ENCODE measurements at places on chromosomes 7 and 10.

DNA sequence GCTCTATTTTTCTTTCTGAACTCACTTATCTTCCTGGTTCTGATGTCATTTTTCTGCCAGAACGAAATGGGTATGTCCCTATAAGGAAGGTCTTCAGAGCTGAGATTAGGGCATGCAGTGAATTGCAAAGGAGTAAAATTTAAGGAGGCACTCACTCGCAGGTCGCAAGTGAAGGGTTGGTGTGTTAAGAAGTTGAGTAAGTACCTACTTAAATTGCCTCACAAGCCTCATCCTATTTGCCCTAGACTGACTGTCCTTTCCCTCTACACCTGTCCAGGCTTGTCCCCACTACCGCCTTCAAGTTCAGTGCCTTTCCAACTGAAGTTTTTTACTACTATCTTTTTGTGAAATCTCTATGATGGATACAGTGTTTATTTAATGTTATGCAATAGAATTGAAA is 191.5 kb downstream of the AHR start:
- no peak for DNase-seq

DNA sequence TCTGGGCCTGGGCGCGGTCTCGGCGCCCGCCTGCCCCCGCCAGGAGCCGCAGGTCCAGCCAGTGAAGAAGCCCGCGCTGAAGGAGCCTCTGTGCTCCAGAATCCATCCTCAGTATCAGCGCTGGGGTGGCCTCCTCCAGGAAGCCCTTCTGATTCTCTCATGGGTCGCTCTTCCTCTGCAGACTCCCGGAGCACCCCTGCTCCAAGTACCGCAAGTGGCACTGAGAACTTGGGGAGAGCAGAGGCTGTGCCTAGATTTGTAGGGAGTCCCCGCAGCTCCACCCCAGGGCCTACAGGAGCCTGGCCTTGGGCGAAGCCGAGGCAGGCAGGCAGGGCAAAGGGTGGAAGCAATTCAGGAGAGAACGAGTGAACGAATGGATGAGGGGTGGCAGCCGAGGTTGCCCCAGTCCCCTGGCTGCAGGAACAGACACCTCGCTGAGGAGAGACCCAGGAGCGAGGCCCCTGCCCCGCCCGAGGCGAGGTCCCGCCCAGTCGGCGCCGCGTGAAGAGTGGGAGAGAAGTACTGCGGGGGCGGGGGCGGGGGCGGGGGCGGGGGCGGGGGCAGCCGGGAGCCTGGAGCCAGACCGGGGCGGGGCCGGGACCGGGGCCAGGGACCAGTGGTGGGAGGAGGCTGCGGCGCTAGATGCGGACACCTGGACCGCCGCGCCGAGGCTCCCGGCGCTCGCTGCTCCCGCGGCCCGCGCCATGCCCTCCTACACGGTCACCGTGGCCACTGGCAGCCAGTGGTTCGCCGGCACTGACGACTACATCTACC is at the start of gene ALOX5:
Gene ALOX5 (plus strand): TSS at position 641 of the 774 bp plus-strand sequence. CDS start 64 bp downstream, at position 705.
- peak; percentile 86 for DNase-seq

GRCh38 chr7:158655931-158656441 is 48.6 kb downstream of the NCAPG2 start:
- no peak for DNase-seq

DNA sequence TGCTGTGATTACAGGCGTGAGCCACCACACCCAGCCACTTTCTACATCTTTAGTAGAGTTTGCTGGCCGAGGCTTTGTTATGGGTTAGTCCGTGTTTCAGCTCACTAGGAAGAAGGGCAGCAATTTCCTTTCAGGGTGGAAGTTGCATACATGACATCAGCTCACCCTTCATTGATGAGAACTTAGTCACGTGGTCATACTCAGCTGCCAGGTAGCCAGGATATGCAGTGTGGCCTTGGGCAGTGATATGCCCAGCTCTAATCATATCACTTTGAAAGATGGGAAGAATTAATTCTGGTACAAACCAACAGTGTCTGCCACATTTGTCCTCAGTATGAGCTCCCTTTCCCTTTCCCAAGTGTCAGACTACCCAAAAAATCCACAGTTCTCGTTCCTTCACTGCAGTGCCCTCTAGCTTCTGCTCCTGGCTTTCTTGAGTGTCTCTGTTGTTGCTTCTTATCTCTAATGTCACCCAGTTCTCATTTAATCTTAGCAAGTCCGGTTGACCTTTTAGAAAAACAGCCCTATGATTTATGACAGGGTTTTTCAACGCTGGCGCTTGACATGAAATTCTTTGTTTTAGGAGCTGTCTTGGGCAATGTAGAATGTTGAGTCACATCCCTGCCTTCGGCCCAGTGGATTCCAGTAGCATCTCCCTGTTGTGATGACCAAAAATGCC is 108.7 kb upstream of the ITGB1 start:
- no peak for DNase-seq

DNA sequence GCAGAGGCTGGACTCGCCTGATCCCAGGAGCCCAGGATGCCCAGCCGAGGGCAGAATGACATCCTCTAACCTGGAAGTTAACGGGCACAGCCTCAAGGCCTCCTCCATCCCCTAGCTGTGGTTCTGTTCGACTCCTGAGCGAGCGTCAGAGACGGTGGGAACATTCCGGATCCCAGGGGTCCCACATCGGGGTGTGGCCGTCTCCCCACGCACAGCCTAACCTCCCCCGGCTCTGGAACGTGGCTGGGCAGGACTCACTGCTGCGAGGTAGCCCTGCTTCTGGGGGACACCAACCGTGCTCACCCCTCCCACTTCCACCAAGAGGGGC is 8.4 kb downstream of the FOXL3 start:
- DNase-seq = no peak

- DNase-seq = peak; percentile 62
Observed at GRCh38 chr10:104268405-104268712, 625 bp upstream of the GSTO2 start.

DNA sequence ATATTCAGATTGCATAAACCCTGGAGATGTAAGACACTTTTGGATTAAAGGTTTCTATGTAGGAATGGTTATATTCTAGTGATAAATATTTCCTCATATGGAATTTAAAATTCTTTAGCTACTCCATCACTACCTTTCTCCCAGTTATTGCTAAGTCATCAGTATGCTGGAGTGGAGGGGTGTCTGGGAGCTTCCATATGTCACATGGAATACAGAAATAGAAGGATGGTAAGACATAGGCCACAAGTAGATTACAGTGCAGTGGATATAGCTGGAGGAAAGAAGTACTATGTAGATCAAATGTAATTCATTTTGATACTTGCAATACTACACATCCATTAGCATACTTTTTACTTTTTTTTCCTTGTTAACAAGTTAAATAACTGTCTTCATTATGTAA is 428.4 kb downstream of the ARL4A start:
- no peak for DNase-seq

- DNase-seq = no peak
Observed at GRCh38 chr10:15684768-15685167, 35.0 kb downstream of the ITGA8 start.

DNA sequence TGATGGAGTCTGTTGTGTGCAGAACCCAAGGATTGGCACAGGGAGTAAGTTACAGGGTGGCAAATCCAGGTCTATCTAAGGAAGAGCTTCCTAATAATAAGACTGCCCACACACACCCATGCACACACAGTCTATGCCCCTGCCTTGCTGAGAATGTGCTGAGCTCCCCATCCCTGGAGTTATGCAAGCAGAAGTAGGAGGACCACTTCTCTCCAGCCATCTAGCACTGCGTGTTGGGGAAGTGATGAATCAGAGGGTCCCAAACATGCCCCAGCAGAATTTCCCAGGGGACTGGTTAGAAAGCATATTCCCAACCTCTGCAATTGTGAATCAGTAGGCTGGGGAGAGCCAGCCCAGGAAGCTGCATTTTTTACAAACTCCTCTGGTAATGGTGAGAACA is 117.2 kb downstream of the CDH23 start:
- DNase-seq = no peak

GRCh38 chr7:110573862-110574528 is 516.9 kb upstream of the LRRN3 start:
- DNase-seq = no peak

DNA sequence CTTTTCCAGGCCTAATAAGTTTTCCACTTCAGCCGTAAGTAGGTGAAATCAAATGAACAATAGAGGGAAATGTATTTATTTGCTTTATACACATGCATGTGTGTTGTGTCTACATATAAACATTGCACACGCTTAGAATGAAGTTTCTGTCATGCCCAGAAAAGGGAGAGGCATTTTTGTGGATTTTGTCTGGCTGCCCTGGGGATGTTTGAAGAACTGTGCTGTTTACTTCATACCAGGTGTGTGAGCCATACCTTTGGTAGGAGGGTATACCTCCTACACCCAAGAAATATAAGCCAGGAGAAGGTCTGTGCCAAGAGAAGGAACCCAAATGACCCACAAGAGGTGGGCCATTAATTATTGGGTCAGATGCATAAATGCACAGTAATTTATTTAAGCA is 12.8 kb downstream of the GATAD1 start:
- no peak for DNase-seq

DNA sequence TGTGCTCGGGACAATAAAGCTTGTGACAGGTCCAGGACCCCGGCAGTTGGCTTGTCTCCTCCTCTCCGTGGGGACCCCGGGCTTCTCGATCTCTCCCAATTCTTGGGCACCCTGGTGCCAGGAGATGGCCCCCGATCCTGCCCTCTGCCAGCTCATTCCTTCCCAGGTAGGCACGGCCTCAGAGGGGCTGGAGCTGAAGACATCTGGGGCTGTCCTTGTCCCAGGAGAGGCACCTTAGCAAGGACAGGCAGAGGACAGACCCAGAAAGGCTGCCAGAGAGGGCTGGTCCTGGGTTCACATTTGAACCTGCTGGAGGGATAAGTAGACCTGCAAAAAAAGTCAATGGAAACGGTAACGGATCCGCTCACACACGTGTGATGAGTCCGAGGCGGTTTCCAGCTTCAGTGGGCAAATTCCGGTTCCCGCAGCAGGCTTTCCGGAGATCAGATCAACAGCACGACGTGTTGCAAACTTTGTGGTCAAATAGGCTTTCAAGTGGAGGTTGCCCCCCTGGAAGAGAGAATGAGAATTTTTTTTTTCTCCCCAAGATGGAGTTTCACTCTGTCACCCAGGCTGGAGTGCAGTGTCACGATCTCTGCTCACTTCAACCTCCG is 47.7 kb upstream of the GTF2IRD1 start:
- no peak for DNase-seq

GRCh38 chr10:34580643-34581042 is 234.5 kb downstream of the PARD3 start:
- no peak for DNase-seq

DNA sequence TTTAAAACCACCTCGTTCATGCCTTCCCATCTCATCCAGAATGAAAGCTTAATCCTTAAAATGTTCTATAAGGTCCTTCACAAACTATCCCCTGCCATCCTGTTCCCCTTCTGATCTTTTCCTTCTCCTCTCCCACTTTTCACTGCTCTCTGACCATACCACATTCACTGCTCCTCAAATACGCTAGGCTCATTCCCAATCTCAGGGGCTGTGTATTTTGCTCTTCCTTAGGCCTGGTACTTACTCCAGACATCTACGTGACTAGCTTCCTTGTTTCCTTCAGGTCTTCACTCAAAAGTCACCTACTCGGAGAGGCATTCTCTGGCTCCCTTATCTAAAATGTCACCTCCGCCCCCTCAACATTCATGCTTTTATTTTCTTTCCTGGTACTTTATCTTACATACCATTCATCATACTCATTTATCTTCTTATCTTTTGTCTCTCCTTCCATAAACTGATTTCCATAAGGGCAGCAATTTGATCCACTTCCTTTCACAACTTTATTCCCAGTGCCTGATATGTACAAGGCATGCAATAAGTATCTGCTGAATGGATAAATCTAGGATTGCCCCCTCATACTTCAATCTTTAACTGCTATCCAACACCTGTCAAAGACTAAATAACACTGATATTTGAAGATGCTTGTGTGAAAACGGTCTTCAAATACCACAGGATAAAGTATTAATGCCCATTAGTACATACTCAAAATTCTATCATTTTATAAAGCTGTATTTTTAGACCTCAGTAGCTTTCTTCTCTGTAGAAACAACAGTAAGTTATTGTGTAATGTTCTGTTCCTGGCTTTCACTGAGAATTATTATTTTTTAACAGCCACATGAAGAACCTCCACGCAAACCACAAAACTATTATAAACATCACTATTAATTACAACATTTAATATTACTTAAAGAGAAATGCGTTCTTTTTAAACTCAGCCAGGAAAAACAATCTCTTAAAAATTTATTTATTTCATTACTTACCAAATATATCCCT is 27.0 kb downstream of the JMJD1C start:
- DNase-seq = no peak

GRCh38 chr7:121302214-121302745 is 26.5 kb upstream of the WNT16 start:
- DNase-seq = no peak

DNA sequence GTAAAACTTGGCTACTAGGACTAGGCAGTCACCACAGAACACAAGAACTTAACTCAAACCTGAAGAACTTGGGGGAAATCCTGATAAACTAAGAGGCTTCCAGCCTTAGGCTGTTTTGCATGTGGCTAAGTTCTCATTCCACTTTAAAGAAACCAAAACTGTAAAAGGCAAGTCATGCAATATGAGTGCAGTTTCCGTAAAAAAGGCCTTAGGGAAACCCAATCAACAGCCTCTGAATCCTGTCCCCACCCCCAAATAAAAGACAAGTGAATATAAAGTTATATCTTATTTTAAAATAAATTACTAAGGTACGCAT is 95.1 kb downstream of the USP6NL start:
- DNase-seq = no peak

DNA sequence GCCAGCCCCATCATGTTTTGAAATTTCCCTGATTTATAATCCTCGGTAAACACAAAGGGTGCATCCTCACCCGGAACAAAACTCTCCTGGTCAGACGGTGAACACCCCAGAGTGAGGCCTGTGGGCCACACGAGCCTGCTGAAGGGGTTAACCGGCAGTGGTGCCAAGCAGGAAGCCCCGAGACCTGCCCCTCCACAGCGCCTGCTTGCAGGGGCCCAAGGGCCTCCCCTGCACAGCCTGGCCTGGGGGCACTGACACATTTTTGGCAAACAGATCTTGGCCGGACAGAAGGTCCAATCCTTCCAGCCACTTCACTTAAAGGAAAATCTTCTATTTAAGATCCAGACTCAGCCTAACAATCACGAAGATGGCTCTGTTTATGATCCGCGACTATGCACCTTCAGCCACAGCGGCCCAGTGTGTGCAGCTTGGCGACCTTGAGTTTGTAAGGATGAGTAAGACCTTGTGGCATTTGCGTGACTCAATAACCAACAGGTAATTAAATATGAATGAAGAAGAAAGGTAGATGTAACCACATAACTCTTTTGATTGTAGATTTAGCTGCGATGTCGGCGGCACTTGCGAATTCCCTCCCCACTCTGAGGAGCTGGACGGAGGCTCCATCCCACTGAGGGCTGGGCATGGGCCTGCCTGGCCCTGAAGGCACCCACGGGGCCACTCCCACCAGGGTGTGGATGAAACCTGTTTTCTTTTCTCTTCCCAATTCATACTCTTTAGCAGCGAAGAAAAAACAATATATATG is 328.2 kb downstream of the DNAJB6 start:
- no peak for DNase-seq

GRCh38 chr7:75732764-75733630 is 5.7 kb downstream of the HIP1 start:
- DNase-seq = no peak

- DNase-seq = no peak
Observed at GRCh38 chr7:100418930-100419659, 9.4 kb downstream of the ZCWPW1 start.
